Left ventricle myocardium inferior (tissue), 1 donor: ENCODE measurements at places on chromosomes 13 and 19.

DNA sequence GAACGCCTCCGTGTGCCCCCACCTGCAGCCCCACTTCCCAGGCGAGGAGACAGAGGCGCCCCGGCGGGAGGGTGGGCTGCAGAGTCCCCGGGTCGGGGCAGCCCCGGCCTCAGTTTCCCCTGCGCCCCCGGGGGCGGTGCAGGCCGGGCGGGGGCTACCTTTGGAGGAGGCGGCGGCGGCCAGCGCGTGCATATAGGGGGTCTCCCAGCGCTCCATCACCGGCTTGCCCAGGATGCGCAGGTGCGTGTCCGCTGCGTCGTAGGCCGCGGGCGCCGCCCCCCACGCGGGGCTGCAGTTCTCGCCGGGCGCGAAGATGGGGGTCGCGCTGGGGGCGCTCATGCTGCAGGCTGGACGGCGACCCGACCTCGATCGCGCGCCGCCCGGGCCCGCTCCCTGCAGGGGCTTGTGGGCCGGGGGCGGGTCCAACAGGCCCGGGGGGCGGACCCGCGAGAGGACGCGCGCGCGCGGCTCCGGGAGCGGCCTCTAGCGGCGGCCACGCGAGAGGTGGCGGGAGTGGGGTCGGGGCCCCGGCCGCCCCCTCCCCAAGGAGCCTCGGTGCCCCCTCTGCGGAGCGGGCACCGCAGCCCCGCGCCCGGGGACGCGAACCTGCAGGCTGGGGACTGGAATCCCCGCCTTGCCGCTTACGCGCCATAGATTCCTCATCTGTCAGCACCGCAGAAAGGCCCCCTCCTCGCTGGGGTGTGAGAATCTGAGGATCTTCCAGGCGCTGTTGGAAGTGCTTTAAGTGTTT lies at the start of gene GAMT:
TSS of gene GAMT (minus strand) at position 405 of the 751 bp plus-strand sequence. CDS start at position 339, 66 bp downstream.
- peak; percentile 55 for DNase-seq

DNA sequence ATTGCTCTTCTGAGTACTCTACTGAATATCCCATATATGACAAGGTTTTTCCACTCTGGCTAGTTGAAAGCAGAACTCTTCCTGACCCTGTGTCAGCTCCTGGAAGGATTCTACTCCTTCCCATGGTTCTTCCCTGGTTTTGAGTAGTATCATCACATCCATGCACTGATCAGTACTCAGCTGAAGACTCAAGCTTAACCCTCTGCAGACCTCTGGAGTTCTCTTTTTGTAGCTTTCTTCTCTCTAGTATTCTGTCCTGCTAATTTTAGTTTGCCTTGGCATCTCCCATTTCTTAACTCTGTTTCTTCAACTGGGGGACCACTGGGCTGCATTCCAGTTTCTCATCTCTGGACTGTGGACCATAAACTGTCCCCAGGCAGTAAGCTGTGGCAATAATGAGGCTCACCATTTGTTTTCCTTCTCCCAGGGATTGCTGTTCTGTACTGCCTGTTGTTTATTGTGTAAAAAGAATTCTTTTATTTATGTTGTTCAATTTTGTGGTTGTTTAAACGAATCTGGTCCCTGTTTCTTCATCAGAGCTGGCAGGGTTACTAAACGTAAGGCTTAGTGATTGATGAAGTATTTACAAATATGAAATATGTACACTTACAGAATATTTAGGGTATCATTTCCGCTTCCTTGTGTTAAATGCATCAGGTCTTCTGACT lies 19.7 kb downstream of the LPAR6 start:
- no peak for DNase-seq

DNA sequence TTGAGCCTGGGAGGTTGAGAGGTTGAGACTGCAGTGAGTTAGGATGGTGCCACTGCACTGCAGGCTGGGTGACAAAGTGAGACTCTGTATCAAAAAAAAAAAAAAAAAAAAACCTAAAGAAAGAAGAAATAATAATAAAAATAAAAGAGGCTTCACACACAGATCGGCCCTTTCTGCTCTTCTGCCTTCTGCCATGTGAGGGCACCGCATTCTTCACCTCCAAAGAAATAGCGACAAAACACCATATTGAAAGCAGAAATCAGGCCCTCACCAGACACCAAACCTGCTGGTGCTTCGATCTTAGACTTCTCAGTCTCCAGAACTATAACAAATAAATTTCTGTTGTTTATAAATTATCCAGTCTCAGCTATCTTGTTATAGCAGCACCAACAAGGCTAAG lies 3.0 kb downstream of the ZNF649 start:
- no peak for DNase-seq

- DNase-seq = no peak
Observed at GRCh38 chr13:101423872-101424271, 7.6 kb upstream of the NALCN start.

DNA sequence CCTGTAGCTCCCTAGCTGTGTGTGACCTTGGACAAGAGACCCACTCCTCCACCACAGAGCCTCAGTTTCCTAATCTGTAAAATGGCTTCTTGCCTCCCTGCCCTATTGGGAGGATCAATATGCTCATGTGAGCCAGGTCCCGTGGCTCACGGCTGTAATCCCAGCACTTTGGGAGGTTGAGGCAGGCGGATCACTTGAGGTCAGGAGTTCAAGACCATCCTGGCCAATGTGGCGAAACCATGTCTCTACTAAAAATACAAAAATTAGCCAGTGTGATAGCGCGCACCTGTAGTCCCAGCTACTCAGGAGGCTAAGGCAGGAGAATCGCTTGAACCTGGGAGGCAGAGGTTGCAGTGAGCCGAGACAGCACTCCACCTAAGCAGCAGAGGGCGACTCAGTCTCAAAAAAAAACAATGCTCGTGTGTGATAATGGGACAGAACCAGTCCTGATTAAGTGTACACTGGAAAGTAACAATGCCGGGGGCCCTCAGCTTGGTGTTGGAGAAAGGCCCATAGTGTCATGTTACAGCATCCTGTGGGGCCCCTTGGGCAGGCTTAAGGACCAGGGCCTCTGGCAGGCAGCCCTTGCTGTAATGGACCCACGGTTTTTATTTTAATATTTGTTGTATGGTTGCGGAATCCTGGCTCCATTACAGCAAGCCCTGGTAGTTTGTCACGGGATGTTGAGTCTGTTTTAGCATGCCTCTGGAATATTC lies 6.8 kb downstream of the RPS11 start:
- no peak for DNase-seq

GRCh38 chr13:33079960-33080359 lies 63.7 kb downstream of the KL start:
- DNase-seq = no peak

GRCh38 chr13:45714170-45714569 lies 12.1 kb downstream of the CBY2 start:
- no peak for DNase-seq

- DNase-seq = no peak
Observed at GRCh38 chr19:32138416-32138815, 207.0 kb upstream of the ZNF507 start.

DNA sequence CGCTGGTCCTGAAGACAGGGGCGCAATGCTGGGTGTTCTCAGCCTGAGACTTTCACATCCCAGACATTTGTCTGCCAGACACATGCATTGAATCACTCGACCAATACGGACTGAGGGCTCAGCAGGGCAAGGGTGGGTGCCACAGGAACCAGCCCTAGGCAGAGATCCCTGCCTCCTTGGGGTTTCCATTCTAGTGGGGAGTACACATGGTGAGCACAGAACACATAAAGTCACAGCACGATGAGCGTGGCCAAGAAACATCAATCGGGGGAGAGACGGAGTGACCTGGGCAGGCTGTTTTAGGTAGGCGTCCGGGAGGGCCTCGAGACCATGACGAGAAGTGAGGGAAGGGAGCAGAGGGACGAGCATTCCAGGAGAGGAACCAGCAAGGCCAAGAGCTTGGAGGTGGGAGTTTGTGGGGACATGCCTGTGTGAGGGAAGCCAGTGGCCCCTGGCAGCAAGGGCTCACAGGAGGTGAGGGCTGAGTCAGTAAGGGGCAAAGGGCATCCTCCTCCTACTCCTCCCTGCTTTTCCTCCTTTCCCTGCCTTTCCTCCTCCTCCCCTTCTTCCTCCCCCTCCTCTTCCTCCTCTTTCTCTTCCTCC lies 126.3 kb upstream of the PEG3 start:
- no peak for DNase-seq

GRCh38 chr19:2701361-2702169 lies 929 bp downstream of the GNG7 start:
- DNase-seq = no peak

DNA sequence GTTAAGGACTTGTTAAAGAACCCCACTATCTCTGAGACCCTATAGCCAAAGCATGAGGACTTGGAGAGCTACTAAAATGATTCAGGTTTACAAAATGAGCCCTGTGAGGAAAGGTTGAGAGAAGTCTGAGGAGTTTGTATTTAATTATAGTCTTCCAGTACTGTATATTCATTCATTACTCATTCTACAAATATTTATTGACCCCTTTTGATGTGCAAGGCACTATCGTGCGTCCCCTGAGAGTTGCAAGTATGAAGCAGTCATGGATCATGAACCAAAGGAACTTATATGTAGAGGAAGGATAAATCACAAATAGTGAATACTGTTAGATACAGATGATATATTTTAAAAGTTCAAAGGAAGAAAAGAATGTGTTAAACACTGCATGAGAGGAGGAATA lies 84.4 kb downstream of the DNAJC15 start:
- DNase-seq = no peak

GRCh38 chr13:51225029-51225428 lies 2.8 kb downstream of the FAM124A start:
- no peak for DNase-seq

DNA sequence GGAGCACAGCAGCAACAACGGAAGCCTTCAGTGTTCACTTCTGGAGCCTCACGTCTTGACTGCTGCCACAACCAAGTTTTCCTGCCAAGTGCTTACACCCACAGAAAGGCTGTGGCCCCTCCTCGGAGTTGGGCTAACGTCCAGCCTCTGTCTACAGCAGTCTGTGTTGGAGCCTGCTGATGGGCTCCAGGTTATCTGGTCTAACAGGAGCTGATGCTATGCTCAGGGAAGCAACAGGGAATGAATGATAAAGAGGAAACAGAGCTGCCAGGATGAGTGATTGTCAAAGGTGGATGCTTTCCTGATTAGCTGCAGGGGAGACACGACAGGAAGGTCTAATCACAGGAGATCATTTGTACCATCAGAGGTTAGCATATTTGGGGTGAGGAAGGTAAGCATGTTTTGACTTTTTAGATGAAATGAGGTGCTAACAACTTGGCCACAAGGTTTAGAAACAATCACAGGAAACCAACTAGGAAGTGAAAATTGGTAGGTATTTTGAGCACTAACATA lies 53.8 kb upstream of the RCBTB2 start:
- peak; percentile 66 for DNase-seq
